ENCODE measurements at places on chromosomes 6 and 20.

- H3K4me3 ChIP-seq = no peak overlapping the region
- H3K27ac ChIP-seq = no peak overlapping the region
- H3K36me3 ChIP-seq = no peaks in the 10 kb centered on the region
- no peak for DNase-seq
- H3K4me1 ChIP-seq = no peaks in the 10 kb centered on the region
- H3K27me3 ChIP-seq = no peaks in the 10 kb centered on the region
Observed at GRCh38 chr6:169190970-169191369, 62.7 kb downstream of the THBS2 start.

- H3K4me1 ChIP-seq = no peaks in the 10 kb centered on the region
- no peak overlapping the region for H3K4me3 ChIP-seq
- no peak for DNase-seq
- H3K36me3 ChIP-seq = no peaks in the 10 kb centered on the region
- H3K27me3 ChIP-seq = no peaks in the 10 kb centered on the region
Observed at GRCh38 chr6:17265570-17265969, 15.6 kb upstream of the RBM24 start.

- no peak overlapping the region for H3K4me3 ChIP-seq
- no peak for DNase-seq
- no peaks in the 10 kb centered on the region for H3K36me3 ChIP-seq
- peaks cover 6% of the 10 kb centered on the region for H3K4me1 ChIP-seq
- no peaks in the 10 kb centered on the region for H3K27me3 ChIP-seq
- no peak overlapping the region for H3K27ac ChIP-seq
Observed at GRCh38 chr6:71287038-71287437, 1.6 kb upstream of the OGFRL1 start.

GRCh38 chr6:22670605-22671004 lies 101.2 kb downstream of the HDGFL1 start:
- DNase-seq = no peak
- H3K4me1 ChIP-seq = no peaks in the 10 kb centered on the region
- no peak overlapping the region for H3K4me3 ChIP-seq
- H3K27ac ChIP-seq = no peak overlapping the region
- no peaks in the 10 kb centered on the region for H3K36me3 ChIP-seq
- H3K27me3 ChIP-seq = no peaks in the 10 kb centered on the region

DNA sequence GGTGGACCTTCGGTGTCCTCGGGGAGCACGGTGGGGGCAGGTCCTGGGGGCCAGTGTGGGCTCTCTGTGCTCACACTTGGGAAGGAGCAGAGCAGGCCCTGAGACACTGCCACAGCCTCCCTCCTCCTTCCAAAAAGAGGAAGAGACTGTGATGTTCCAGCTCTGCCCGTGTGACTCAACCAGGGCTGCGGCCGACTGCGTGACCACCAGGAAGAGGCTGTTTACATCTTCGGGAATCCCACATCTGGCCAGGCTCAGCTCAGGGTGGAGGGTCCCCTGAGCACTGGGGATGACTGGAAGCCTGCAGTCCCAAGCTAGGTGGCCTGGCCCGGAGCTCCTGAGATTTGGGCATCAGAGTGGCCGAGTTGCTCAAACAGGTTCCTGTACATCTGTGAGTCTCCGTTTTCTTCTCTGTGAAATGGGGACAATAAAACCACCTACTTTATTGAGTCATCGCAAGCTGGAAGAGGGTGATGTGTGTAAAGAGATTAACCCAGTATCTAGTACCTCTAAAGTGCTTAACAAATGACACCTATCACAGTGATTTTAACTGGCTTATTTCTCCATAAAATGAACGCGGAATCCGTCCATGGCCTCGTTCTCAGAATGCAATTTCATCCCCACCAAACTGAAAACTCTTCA lies 242.1 kb downstream of the DLL1 start:
- H3K36me3 ChIP-seq = no peaks in the 10 kb centered on the region
- H3K4me3 ChIP-seq = no peak overlapping the region
- H3K27ac ChIP-seq = no peak overlapping the region
- H3K27me3 ChIP-seq = peaks cover 4% of the 10 kb centered on the region

DNA sequence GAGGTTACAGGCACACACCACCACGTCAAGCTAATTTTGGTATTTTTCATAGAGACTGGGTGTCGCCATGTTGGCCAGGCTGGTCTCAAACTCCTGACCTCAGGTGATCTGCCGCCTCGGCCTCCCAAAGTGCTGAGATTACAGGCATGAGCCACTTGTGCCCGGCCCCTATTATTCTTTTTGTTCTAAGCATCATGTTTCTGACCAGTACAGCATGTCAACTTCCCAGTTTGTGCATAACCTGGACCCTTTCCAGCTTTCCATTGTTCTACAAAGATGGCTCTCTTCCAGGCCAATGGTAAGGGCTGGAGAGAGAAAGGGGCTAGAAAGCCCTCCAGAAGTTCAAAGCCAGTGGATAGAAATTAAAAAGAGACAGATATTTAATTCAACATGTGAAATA lies 91.3 kb upstream of the TNFAIP3 start:
- no peak overlapping the region for H3K4me3 ChIP-seq
- H3K36me3 ChIP-seq = no peaks in the 10 kb centered on the region
- DNase-seq = no peak
- no peaks in the 10 kb centered on the region for H3K4me1 ChIP-seq
- H3K27me3 ChIP-seq = no peaks in the 10 kb centered on the region

DNA sequence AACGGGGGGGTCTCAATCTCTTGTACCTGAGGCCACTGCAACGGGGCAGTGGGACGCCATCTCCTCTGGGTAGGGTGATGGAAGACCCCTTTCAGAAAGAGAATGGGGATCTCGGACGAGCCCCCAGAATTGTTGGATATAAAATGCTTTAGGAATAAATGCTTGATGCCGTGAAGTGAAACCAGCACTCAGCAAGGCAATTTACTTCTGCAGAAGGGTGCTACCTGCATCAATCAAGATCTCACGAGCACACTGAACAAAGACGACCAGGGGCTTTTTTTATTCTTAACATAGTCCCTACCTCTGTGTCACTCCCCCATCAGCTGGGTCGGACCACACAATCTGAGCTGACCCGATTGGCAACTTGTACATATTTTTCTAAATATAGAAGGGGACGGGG lies 203.6 kb upstream of the TBX18 start:
- H3K36me3 ChIP-seq = no peaks in the 10 kb centered on the region
- no peaks in the 10 kb centered on the region for H3K27me3 ChIP-seq
- DNase-seq = no peak
- no peaks in the 10 kb centered on the region for H3K4me1 ChIP-seq
- no peak overlapping the region for H3K4me3 ChIP-seq
- H3K27ac ChIP-seq = no peak overlapping the region

- no peak for DNase-seq
- no peaks in the 10 kb centered on the region for H3K4me1 ChIP-seq
- H3K4me3 ChIP-seq = no peak overlapping the region
- no peak overlapping the region for H3K27ac ChIP-seq
- H3K36me3 ChIP-seq = no peaks in the 10 kb centered on the region
Observed at GRCh38 chr6:45148278-45148677, 179.9 kb upstream of the RUNX2 start.

- no peak overlapping the region for H3K4me3 ChIP-seq
- peaks cover 4% of the 10 kb centered on the region for H3K4me1 ChIP-seq
- no peak for DNase-seq
- H3K27me3 ChIP-seq = no peaks in the 10 kb centered on the region
- no peak overlapping the region for H3K27ac ChIP-seq
- no peaks in the 10 kb centered on the region for H3K36me3 ChIP-seq
Observed at GRCh38 chr6:125924169-125924568, 32.4 kb upstream of the HINT3 start.

- no peak overlapping the region for H3K27ac ChIP-seq
- H3K4me1 ChIP-seq = no peaks in the 10 kb centered on the region
- peaks cover 3% of the 10 kb centered on the region for H3K27me3 ChIP-seq
- no peak for DNase-seq
- H3K36me3 ChIP-seq = no peaks in the 10 kb centered on the region
- H3K4me3 ChIP-seq = no peak overlapping the region
Observed at GRCh38 chr6:90835596-90836212, 248.8 kb upstream of the MAP3K7 start.

DNA sequence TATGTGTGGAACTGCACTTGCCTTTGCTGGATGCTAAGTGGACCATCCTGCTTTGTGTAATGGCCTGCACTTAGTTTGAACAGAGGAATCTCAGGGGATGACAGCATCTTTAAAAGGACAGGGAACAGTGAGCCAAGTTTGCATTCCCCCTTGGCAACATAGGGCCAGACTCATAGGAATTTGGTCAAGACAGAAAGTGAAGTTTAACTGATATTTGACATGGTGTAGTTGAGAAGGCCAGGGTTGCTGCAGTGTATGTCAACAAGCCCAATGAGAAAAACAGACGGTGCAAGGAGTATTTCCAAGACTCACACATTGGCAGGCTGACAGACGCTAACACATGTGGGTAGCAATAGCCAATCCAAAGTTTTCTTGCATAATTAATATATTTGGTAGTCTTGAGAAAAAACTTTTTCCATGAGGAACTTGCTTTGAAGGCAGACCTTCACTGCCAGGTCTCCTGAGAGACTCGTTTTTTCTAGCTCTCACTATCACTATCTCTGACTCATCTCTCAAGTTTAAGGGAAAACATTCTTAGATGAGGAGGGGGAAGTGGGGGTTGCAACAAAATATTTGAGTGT lies 213.8 kb downstream of the IBTK start:
- no peaks in the 10 kb centered on the region for H3K36me3 ChIP-seq
- no peaks in the 10 kb centered on the region for H3K4me1 ChIP-seq
- H3K4me3 ChIP-seq = no peak overlapping the region
- H3K27me3 ChIP-seq = no peaks in the 10 kb centered on the region
- DNase-seq = no peak

GRCh38 chr20:12072221-12072953 lies 154.7 kb downstream of the BTBD3 start:
- no peak overlapping the region for H3K27ac ChIP-seq
- no peak for DNase-seq
- H3K36me3 ChIP-seq = no peaks in the 10 kb centered on the region
- H3K4me1 ChIP-seq = peaks cover 8% of the 10 kb centered on the region
- no peak overlapping the region for H3K4me3 ChIP-seq

DNA sequence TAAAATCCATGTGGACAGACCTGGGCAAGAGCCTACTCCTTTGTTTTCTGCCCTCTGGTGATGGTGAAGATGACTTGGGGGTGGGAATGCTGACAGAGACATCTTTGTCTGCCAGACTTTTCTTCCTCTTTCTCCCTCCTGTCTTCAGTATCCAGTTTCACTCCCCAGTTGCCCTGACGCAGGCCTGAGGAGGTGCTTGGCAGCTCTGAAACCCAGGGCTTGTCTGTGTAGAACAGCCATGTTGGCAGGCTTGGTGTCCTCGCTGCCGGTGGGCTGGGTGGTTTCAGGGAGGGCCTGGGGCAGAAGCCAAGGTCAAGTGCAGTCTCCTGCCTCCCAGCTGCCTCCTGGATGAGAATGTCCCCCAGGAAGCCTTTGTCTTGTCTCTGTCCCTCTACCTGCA lies 22.5 kb downstream of the CCDC167 start:
- no peak overlapping the region for H3K4me3 ChIP-seq
- H3K27me3 ChIP-seq = no peaks in the 10 kb centered on the region

- H3K4me3 ChIP-seq = no peak overlapping the region
- no peaks in the 10 kb centered on the region for H3K36me3 ChIP-seq
- no peak for DNase-seq
- no peaks in the 10 kb centered on the region for H3K4me1 ChIP-seq
- H3K27me3 ChIP-seq = peaks cover 2% of the 10 kb centered on the region
Observed at GRCh38 chr6:49978332-49979226, 9.2 kb upstream of the DEFB113 start.

GRCh38 chr6:150788089-150788488 lies 77.4 kb upstream of the MTHFD1L start:
- no peak overlapping the region for H3K27ac ChIP-seq
- no peaks in the 10 kb centered on the region for H3K4me1 ChIP-seq
- no peak for DNase-seq
- no peaks in the 10 kb centered on the region for H3K27me3 ChIP-seq
- no peaks in the 10 kb centered on the region for H3K36me3 ChIP-seq

GRCh38 chr20:10741060-10741459 lies 67.3 kb upstream of the JAG1 start:
- no peaks in the 10 kb centered on the region for H3K4me1 ChIP-seq
- H3K36me3 ChIP-seq = no peaks in the 10 kb centered on the region
- no peak overlapping the region for H3K27ac ChIP-seq

DNA sequence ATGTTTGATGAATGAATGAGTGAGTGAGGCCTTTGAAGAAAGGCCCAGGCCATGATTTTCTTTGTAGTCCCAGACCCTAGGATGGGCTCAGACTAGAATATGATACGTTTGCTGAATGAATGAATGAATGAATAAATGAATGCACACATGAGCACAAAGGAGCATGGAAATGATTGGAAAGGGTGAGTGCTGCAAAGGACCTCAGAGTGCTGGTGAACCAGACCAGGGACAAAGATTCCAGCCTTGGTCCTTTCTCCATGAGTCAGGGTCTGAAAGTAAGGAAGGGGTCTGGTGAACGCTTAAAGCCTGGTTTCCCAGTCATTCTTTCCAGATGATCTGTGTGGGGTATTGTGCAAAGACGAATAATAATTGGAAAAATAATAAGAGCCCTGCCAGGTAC lies 40.0 kb upstream of the MRPS18A start:
- H3K36me3 ChIP-seq = no peaks in the 10 kb centered on the region
- H3K27me3 ChIP-seq = no peaks in the 10 kb centered on the region
- peaks cover 21% of the 10 kb centered on the region for H3K4me1 ChIP-seq
- DNase-seq = no peak

DNA sequence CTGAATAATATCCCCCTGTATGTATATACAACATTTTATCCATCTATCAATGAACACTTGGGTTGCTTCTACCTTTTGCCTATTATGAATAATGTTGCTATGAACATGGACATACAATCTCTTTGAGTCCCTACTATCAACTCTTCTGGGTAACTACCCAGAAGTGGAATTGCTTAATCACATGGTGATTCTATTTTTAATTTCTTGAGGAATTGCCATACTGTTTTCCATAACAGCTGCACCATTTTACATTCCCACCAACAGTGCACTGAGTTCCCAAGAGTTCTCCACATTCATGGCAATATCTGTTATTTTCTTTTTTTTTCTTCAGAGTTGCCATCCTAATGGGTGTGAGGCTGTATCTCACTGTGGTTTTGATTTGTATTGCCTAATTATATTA lies 88.3 kb downstream of the ZHX3 start:
- peaks cover 33% of the 10 kb centered on the region for H3K4me1 ChIP-seq
- no peaks in the 10 kb centered on the region for H3K27me3 ChIP-seq
- DNase-seq = no peak
- H3K27ac ChIP-seq = no peak overlapping the region
- no peak overlapping the region for H3K4me3 ChIP-seq

GRCh38 chr6:13369591-13369990 lies 41.3 kb upstream of the TBC1D7 start:
- no peaks in the 10 kb centered on the region for H3K36me3 ChIP-seq
- H3K4me1 ChIP-seq = peaks cover 19% of the 10 kb centered on the region
- no peak overlapping the region for H3K4me3 ChIP-seq
- DNase-seq = no peak
- H3K27ac ChIP-seq = no peak overlapping the region

GRCh38 chr6:96249755-96250154 lies 234.0 kb downstream of the FUT9 start:
- no peaks in the 10 kb centered on the region for H3K27me3 ChIP-seq
- H3K4me3 ChIP-seq = no peak overlapping the region
- no peak for DNase-seq
- H3K36me3 ChIP-seq = no peaks in the 10 kb centered on the region

GRCh38 chr20:42276718-42277602 lies 658.8 kb upstream of the CHD6 start:
- H3K4me1 ChIP-seq = no peaks in the 10 kb centered on the region
- DNase-seq = no peak
- H3K4me3 ChIP-seq = no peak overlapping the region
- no peak overlapping the region for H3K27ac ChIP-seq
- no peaks in the 10 kb centered on the region for H3K36me3 ChIP-seq

- no peaks in the 10 kb centered on the region for H3K27me3 ChIP-seq
- no peak overlapping the region for H3K4me3 ChIP-seq
- no peaks in the 10 kb centered on the region for H3K4me1 ChIP-seq
- no peak for DNase-seq
- no peak overlapping the region for H3K27ac ChIP-seq
Observed at GRCh38 chr6:148999929-149000468, 253.2 kb downstream of the UST start.

Data from A673 (cell line).